ENCODE measurements at places on chromosomes 6 and 20.
A peak's percentile ranks its signal among the peaks of the same experiment; 100 is the strongest.

- DNase-seq, result peak; percentile 74
Observed at GRCh38 chr6:124961777-124962638, at the start of gene RNF217. TSS of gene RNF217 (plus strand) at chr6:124962437. CDS start at chr6:124962545, 108 bp downstream.

GRCh38 chr20:52306477-52306876, 114.9 kb upstream of the ZFP64 start:
- DNase-seq, result no peak

GRCh38 chr6:167832497-167833395, 6.0 kb downstream of the AFDN start:
- no peak for DNase-seq

GRCh38 chr6:51477711-51478311, 609.6 kb downstream of the PKHD1 start:
- no peak for DNase-seq

GRCh38 chr6:41093729-41094128, 21.0 kb downstream of the NFYA start:
- DNase-seq, result no peak

DNA sequence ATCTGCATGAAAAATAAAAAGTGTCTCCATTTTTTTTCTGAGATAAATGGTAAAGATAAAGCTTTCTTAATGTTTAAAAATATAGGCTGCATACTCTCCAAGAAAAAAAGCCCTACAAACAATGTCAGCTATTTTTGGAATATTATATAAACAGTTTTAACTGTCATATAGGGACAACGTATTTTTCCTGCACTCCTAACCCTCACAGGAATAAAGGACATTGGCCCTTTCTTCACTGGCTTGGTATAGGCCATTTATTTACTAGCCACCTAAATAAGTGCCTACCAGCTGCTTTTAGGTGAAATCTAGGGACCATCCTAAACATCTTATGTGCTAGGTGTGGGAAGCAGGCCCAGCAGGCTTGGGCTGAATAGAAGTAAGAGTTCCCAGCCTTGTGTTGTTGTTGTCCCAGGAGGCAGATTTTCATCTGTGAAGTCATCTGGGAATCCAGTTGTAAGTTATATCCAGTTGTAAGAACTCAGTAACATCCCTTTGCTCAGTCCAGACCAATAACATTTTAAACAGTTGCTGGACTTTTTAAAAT, 21.3 kb downstream of the FOXO3 start:
- no peak for DNase-seq

GRCh38 chr6:63493557-63493956, 78.7 kb upstream of the LOC128125822 start:
- no peak for DNase-seq

GRCh38 chr6:45568626-45569025, 190.9 kb upstream of the SUPT3H start:
- no peak for DNase-seq

- DNase-seq, result no peak
Observed at GRCh38 chr6:80105972-80106417, 476 bp upstream of the BCKDHB start.

DNA sequence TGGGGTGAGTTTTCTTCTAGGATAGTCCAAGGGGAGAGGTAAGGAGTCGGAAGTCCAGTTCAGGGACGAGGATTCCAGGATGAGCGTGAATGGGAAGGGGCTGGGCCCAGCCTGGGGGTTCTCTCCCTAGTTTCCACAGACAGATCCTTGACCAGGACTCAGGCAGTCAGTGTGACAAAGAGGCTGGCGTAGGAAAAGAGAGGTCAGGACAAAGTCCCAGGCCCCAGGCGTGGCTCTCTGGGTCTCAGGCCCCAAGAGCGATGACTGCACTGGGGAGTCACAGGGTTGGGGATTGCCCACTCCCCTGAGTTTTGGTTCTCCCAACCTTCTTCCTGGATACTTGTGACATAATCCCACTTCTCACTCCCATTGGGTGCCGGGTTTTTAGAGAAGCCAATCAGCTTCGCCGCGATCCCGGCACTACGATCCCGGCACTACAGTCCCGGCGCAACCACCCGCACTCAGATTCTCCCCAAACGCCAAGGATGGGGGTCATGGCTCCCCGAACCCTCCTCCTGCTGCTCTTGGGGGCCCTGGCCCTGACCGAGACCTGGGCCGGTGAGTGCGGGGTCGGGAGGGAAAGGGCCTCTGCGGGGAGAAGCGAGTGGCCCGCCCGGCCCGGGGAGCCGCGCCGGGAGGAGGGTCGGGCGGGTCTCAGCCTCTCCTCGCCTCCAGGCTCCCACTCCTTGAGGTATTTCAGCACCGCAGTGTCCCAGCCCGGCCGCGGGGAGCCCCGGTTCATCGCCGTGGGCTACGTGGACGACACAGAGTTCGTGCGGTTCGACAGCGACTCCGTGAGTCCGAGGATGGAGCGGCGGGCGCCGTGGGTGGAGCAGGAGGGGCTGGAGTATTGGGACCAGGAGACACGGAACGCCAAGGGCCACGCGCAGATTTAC, 46.2 kb upstream of the TRIM26 start:
- DNase-seq, result peak; percentile 83

GRCh38 chr20:4038047-4038459, 22.7 kb upstream of the RNF24 start:
- DNase-seq, result no peak

GRCh38 chr20:19423097-19423899, 210.9 kb downstream of the SLC24A3 start:
- DNase-seq, result no peak

Data from dermis blood vessel endothelial cell (primary cell).